ENCODE measurements at places on chromosomes 2 and 18. TPM values are rescaled to one million over a fixed set of nuclear protein-coding genes. Genes with fewer than 3 reads are reported as not detected.

SCN7A gene
- 4.9 TPM for total RNA-seq

BUB1 gene
- 1.5 TPM for total RNA-seq

GRP gene
- total RNA-seq, result not detected

ALPG gene
- total RNA-seq, result not detected

PER2 gene
- 2.9 TPM for total RNA-seq

CRYBA2 gene
- total RNA-seq, result not detected

DSEL gene
- 33.5 TPM for total RNA-seq

SLC4A1AP gene
- 22.5 TPM for total RNA-seq

TSPYL6 gene
- 0.22 TPM for total RNA-seq

MZT2B gene
- total RNA-seq, result 109 TPM

TMEM17 gene
- total RNA-seq, result 1.5 TPM

RAPGEF4 gene
- 13.0 TPM for total RNA-seq

TGIF1 gene
- total RNA-seq, result 40.6 TPM

GALNT5 gene
- under 0.01 TPM for total RNA-seq

SMAD7 gene
- total RNA-seq, result 77.6 TPM

SRD5A2 gene
- under 0.01 TPM for total RNA-seq

FAM228A gene
- total RNA-seq, result 2.6 TPM

XRCC5 gene
- 113 TPM for total RNA-seq

POTEC gene
- total RNA-seq, result not detected

IFIH1 gene
- total RNA-seq, result 14.3 TPM

CDH20 gene
- total RNA-seq, result not detected

TCF23 gene
- total RNA-seq, result not detected

CHRNG gene
- not detected for total RNA-seq

RESP18 gene
- not detected for total RNA-seq

MAP2 gene
- total RNA-seq, result 6.6 TPM

DPY30 gene
- total RNA-seq, result 42.7 TPM

GATA6 gene
- total RNA-seq, result 2.0 TPM

CCDC150 gene
- 2.7 TPM for total RNA-seq

CDK15 gene
- 0.57 TPM for total RNA-seq

TUBB8B gene
- 0.75 TPM for total RNA-seq

CYP1B1 gene
- 104 TPM for total RNA-seq

IGFBP5 gene
- 74.8 TPM for total RNA-seq

SLC38A11 gene
- 2.2 TPM for total RNA-seq

Measured in subcutaneous adipose tissue (tissue), 4 donors.